HS-27A (cell line): ENCODE measurements at places on chromosomes 13 and 19.

- no peak for DNase-seq
These were observed 23.3 kb downstream of the SERP2 start for GRCh38 chr13:44396701-44397580.

GRCh38 chr13:29621051-29621800, 25.7 kb upstream of the SLC7A1 start:
- peak; percentile 55 for DNase-seq

GRCh38 chr13:95182570-95183265, 118.5 kb downstream of the ABCC4 start:
- DNase-seq: no peak

GRCh38 chr13:22499919-22500318, 680.9 kb upstream of the SGCG start:
- no peak for DNase-seq

- no peak for DNase-seq
These were observed 133.3 kb downstream of the TNFSF13B start for GRCh38 chr13:108402850-108403249.

DNA sequence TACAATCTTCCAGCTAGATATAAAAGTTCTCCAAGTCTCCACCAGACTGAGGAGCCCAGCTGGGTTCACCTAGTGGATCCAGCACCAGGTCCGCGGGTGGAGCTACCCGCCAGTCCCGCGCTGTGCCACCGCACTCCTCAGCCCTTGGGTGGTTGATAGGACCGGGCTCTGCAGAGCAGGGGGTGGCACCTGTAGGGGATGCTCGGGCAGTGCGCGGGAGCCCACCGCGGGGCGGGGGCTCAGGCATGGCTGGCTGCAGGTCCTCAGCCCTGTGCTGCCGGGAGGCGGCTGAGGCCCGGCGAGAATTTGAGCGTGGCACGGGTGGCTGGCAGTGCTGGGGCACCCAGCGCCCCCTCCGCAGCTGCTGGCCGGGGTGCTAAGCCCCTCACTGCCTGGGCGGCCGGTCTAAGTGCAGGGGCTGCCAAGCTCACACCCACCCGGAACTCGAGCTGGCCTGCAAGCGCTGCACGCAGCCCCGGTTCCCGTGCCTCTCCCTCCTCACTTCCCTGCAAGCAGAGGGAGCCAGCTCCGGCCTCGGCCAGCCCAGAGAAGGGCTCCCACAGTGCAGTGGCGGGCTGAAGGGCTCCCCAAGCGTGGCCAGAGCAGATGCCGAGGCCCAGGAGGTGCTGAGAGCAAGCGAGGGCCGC, 542.8 kb upstream of the PCDH9 start:
- DNase-seq: no peak

DNA sequence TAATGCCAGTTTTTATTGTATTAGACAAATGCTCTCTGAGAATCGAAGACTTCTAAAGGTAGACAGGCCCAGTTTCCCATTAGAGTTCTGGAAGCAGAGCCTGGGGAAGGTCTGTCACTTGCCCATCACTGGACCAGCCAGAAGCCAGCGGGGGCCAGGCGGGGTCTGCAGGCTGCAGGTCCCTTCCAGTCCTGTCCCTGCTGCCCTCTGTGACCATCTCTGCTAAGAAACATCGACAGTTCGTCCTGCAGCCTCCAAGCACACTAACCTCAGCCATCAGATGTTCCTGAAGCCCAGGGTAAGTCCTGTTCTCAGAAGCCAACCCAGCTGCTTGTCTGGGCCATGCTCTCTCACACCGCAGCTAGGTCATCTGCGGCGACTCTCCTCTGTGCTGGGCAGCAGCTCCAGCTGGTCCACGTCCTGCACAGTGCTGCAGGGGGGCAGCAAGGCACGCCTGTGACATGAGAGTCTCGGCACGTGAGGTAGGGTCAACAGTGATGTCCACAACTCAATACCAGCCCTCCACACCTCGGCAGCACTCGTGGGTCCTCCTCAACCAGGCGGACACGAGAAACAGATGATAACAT, 2.9 kb upstream of the ADPRHL1 start:
- no peak for DNase-seq

- DNase-seq: no peak
These were observed 412 bp downstream of the ZNF528 start for GRCh38 chr19:52398081-52398441.

DNA sequence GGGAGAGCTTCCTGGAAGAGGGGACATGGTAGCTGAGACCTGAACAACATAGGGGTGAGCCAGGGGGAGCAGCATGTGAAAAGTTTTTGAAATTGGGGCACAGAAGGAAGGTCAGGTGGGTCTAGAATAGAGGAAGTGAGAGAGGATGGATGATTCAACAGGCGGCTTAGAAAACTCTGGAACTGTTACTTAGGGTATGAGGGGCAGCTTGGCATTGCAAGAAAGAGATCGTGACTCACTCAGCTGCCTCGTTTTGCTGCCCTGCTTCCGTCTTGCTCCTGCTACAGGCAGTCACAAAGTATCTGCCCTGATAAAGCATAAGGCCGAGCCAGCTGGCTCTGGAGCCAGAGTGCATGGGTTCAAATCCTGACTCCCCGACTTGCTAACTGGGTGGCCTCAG, 1.3 kb upstream of the CEACAM20 start:
- no peak for DNase-seq

DNA sequence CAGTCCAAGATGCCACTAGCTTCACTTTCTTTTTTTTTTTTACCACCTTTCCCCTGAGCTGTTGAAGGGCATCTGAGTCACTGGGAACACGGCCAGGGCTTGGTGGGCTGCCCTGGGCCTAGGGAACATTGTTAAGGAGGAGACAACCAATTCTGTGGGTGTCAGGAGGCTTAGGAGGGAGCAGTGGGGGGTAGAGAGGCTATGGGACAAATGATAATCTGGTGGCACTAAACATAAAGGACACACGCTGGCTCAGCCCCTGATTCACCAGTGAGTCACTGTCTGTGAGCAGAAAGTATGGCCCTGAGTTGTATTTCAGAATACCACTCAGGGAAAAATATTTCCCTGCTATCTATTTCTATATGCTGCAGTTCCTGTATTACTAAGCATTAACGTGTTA, 207.8 kb downstream of the DCLK1 start:
- peak; percentile 12 for DNase-seq

GRCh38 chr13:112441226-112441625, 65.1 kb downstream of the SPACA7 start:
- no peak for DNase-seq

DNA sequence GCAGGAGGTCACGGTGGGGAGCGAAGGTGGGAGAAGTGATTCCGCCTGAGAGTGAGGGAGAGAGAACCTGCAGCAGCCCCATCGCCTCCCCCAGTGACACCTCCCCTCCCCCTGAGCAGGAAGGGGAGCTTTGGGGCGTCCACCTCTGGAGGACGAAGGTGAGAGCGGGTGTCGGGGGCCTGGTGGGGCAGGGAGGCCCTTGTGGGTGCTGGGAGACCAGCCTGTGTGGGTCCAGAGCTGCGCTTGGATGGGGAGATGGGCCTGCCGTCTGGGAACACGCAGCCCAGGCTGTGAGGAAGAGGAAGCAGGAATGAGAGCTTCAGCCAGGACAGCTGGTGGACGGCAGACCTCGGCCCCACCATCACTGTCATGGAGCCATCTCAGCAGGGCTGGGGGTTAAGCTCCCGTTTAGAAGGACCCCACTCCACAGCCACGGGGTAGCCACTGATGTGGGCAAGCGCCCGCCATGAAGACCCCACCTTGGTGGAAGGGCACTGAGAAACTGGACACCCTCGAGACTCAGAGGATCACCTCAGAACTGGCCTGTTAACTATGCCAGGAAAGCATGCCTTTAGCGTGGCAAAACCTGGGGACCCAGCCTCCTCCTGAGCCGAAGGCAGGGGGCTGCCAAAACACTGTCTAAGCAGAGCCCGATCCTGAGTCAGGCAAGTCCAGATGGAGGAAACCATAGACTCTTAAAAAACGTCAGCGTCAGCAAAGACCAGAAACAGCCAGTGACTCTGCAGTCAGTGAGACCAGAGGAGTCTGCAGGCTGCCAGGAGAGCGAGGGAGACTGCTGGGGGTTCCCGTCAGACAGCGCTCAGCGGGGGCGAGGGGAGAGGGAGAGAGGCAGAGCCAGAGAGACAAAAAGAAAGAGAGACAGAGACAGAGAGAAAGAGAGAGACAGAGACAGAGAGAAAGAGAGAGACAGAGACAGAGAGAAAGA, 6.4 kb upstream of the PROZ start:
- DNase-seq: no peak

DNA sequence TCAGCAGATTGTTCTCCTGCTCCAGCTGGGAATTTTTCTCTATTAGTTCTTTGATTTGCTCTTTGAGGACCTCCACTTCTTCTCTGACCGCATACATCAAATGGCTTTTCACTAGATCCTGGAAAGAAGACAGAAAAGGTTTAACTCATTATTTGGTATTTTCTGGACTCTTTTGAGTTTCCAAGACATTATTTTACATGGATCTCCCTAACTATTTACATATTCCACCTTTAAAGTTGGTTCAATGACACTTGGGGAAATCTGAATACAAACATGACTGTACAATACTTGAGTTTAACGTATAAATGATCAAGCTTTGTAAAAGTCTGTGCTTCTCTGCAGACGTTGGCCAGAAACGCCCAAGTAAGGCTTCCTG, 61.1 kb downstream of the SERP2 start:
- no peak for DNase-seq

DNA sequence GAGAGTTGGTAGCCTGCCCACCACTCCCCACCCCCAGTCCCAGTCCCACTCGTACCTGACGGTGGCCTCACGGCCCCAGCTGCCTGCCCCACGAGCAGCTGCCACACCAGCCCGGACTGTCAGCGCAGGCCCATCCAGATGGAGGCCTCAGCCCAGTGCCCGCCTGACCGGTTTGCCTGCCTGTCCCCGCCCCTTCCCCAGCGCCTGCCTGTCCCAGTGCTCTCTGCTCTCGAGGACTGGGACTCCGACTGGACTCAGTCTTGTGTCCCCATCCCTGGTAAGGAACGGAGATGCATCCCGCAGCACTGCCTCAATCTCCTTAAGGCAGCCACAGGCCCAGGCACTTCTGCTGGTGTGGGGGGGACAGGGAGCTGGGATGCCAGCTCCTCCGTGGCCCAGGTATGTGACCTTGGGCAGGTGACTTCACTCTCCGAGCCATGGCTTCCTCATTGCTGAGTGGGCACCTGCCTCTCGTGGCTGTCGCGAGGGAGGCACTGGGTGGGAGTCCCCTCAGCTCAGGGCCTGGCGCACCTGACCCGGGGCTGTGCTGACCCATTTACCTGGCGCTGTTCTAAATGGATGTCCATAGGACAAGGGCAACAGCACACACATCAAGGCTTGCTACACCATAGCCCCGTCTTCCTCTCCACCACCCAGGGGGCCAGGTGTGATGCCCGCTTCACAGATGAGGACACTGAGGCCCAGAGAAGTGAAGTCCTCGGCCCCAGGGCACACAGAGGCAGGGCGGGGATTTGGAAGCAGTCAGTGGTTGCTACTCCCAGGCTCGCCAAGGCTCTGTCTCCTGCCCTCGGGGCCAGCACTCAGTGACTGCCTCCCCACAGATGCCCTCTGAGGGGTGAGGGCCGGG, at the start of gene NKPD1:
Gene NKPD1, minus strand, starts transcription at position 113 of the 868 bp plus-strand sequence. CDS start 832 bp downstream, outside the sequence.
- no peak for DNase-seq

GRCh38 chr13:108795841-108796240, 166.4 kb downstream of the MYO16 start:
- no peak for DNase-seq

DNA sequence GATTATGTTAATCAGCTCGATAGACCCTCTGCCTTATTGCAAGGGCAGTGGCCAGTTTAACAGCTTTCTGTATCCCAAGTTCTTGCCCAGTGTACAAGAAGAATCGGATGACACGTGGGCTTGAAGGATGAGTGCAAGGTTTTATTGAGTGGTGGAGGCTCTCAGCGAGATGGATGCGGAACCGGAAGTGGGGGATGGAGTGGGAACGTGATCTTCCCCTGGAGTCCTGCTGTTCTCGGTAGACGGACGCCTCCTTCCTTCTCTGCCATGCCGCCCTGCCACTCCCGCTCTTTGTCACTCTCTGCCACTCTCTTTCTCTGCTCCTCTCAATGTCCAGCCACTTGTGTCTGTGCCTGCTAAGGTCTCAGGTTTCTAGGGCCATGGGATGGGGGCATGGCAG, 21.0 kb downstream of the RFXAP start:
- DNase-seq: no peak

DNA sequence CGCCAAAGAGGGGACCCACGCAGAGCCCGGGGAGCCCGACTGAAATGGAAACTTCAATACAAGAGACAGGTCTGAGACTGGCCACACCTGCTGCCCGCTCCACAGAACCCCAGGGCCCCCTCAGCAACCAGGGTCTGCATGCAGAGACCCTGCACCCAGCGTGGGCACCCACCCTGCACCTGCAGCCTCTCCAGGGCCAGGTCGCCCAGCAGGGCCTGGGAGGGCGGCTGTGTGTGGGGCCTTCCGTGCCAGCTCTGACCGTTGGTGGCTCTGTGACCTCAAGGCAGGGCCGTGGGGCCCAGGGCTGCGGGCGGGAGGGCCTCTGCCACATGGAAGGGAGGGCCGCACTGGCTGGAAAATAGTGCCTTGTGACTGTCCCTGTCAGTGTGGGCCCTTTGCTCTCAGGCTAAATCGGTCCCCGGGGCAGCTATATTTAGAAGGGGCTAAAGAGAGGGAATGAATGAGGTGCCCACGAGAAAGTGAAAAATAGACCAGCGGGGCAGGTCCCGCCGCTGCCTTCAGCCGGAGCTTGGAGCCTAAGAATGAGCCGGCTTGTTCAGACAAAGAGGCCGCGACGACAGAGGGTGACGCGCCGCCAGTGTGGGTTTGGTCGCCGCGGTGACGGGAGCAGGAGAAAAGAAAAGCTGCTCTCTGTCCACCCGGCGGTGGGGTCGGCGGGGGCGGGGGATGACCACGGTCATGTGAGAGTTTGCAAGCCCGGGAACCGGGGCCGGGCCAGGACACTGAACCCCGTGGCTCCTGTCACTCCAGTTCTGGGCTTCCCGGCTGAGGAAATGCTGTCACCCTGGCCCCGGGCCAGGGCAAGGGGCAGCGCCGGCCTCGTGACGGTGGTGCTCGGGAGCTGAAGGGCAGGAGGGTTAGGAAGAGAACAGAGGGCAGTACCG, 70.5 kb downstream of the GADD45B start:
- DNase-seq: no peak

DNA sequence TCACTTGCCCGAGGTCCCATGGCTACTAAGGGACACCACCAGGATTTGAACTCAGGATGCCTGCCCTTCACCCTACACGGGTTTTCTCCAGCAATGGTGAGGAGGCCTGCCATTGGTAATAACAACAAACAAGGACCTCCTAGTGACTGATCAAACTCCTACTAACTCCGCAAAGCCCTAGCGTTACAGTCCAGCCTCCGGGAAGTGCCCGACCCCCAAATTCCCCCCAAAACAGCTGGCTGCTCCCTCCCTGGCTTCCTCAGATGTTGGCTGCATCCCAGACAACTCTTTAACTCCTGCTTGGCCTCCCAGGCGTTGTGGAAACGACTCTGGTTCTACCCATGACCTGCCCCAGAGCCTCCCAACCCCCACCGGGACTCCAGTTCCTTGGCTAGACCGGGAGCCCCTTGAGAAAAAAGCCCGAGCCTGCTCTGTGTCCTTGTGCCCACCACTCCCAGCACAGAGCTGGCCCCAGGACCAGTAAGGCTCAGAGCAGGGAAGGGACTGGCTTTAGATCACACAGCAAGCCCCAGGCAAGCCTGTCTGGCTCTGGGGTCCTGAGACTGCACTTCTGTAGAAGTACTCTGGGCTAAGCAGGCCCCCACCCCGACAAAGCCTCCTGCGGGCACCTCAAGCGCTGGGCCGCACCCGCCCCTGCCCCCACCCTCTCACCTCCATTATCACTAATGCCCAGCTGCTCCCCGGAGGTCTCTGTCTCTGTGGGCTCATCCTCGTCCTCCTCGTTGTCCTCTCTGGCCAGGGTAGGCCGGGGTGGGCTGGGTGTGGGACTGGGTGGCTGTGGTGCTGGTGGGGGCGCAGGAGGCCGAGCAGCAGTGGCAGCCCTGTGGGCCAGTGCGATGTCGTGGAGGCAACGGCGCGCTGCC, 4.7 kb downstream of the AKT1S1 start:
- no peak for DNase-seq
